ENCODE measurements at places on chromosomes 6 and 20.

DNA sequence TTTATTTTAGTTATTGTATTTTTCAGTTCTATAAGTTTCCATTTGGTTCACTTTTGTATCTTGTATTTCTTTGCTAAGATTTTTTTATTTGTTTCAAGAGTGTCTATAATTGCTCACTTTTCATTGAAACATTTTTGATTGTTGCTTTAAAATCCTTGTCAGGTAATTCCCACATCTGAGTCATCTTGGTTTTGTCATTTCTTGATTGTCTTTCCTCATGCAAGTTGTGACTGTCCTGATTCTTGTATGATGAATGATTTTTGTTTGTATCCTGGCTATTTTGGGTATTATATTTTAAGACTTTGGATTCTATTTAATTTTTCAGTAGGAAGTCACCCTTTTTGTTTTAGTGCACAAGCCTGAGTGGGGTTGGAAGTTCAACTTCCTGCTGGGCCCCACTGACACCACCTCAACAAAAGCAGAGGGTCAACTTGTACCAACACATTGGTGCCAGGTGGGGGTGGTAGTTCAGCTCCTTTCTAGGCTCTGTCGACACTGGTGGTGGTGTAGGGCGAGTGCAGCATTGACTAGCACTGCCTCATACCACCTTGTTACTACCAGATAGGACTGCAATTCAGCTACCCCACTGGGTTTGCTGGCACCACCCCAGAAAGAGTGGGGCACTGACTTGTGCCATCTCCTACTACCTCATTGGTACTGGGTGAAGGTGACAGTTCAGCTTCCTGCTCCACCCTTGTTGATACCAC lies 8.8 kb downstream of the RSPH3 start:
- no peak for DNase-seq

DNA sequence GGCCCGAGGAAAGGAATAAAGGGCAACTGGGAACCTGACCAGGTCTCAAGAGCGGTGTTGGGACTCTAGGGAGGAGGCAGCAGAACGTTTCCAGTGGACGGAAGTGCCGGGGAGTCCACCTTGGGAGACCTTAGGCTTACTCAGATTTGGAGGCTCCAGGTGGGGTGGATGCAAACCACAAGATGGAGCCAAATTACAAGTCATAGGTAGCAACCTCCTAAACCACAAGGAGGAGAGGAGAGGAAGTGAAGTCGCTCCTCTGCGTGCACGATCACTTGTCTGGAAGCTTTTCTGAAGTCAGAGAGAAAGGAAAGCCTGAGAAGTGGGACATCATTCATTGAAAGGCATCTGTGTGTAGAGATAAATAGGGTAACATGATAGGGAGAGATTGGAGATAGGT lies 9.3 kb downstream of the HLA-DOA start:
- DNase-seq: no peak

DNA sequence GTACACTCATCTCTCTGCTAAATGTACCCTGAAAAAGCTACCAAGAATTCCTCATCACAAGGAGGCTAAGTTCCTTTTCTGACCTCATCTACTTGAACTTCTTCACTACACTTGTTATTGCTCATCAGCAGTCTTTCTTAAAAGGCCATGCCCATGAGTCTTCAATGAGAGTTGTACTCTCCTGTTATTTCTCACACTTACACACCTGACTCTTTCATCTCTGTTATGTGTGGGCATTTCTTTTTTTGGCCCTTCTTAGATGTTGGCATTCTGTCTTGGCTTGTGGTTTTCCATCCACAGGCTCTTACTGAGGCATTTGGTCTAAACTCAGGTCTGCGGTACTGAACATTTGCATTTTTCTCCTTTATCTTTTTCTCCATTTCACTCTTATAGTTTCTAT lies 10.7 kb upstream of the SLC17A1 start:
- DNase-seq: no peak

DNA sequence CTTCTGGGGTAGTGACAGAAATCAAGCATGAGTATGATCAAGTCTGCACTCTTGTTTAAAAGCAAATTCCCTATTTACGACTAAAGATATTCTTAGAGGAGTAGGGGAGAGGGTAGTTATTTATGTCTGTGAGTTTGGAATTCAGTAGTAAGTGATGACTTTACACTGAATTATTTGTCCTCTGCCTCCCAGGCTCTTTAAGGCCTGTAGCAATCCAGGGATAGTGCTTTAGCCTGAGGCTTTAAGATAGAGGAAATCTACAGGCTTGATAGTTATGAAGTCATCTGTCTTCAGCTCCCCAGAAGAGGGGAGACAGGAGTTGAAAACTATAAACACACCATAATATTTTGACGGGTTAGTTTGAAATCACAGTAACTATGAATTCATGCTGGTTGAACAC lies 664.5 kb downstream of the EPM2A start:
- no peak for DNase-seq

DNA sequence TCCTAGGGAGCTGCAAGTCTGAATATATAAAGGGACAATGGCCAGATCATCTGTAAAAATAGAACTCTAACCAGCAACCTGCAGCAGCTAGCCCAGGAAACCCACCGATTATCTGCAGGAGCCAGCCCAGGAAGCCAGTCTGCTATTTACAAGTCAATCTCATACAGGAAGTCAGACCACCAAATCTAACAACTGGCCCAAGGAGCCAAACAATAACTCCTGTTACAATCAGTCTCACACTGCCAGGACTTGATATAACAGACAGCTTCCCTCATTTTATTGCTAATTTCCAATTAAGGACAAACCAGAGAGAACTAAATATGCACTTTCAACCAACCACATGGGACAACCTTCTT lies 14.4 kb upstream of the RIN2 start:
- no peak for DNase-seq

- DNase-seq: peak; percentile 54
Observed at GRCh38 chr6:41258196-41258493, 28.3 kb downstream of the TREM1 start.

- DNase-seq: no peak
Observed at GRCh38 chr20:32971703-32972161, 32.5 kb downstream of the SUN5 start.

GRCh38 chr6:63553208-63553607 lies 19.1 kb upstream of the LOC128125822 start:
- no peak for DNase-seq

DNA sequence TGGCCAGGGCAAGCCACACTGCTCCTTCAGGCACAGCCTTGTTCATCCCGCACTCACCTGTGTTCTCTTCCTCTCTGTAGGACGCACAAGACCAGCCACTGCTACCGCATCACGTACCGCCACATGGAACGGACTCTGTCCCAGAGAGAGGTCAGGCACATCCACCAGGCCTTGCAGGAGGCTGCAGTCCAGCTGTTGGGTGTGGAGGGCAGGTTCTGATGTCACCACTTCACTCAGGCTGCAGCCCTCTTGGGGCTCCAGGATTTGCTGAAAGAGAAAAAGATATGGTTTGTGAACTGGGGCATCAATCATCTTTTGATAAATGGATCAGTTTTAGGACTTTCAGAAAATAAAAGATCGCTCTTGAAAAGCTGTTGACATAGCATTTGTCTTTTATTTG lies 235.5 kb downstream of the NRN1 start:
- no peak for DNase-seq

DNA sequence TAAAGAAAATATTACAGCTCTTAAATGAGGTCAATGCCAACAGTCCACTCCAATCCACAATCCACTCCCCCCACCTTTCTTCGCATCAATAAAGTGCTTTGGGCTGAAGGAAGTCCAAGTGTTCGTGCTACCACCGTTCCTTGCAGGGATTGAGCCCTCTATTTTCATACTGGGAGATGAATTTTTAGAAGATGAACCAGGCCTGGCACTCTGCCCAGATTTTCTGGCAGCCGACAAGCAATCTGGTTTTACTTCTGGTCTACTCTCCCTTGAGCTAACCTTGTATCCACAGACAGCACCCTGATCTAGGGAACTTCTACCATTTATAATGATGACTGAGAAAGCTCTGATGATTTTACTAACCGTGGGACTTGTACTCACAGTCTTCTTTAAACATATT lies 72.3 kb downstream of the BTBD9 start:
- DNase-seq: peak; percentile 36

- no peak for DNase-seq
Observed at GRCh38 chr20:16615199-16615598, 42.0 kb upstream of the KIF16B start.

DNA sequence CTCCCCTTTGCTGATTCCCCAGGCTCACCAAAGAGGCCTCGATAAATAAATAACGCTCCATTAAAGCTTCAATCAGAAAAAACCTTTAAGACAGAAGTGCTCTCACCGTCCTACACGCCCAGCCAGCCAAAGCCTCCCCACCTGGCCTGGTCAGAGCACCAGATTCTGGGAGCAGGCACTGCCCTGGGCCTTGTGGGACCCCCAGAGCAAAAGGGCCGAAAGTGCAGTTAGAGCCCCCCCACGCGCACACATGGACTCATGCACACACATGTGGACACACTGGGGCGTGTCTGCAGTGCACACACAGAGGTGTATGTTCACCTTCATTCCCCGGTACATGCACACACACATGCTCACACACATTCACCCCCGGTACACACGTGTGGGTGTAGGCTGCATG lies 1.9 kb upstream of the NECAB3 start:
- no peak for DNase-seq

DNA sequence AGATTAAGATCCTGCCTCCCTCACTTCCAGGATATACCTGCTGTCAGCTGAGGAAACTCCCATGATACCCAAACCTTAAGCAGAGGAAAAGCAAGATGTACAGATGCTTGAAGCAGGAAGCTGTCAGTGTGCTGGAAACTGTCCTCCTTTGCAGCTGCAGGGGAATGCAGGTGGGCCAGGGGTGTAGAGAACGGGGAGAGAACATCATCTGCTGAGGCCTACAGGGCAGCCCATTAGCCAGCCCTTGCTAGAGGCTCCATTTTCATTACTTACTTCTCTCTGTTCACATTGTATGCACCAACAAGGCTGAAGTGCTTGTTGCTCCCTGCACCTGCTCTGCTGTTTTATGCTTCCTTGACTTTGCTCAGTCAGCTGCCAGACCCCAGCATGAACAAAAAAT lies 119.1 kb downstream of the PRND start:
- no peak for DNase-seq

DNA sequence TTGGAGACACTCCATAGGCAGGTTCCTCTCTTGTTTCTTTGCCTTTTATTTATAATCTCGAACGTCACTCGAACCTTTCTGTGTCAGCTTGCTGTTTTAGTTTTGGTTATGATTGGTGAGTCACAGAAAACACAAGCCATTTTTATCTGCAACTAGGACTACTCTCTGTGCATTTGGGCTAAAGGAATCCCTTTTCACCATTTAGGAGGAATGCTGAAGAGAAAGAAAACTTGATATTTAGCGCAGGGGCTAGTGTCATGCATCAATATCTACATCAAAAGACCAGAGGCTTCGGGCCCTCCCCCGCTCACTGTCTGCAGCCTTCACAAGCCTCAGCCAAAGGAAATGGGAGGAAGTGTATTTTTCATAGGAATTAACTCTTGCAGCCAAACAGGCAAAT lies 507.8 kb upstream of the CITED2 start:
- DNase-seq: no peak

DNA sequence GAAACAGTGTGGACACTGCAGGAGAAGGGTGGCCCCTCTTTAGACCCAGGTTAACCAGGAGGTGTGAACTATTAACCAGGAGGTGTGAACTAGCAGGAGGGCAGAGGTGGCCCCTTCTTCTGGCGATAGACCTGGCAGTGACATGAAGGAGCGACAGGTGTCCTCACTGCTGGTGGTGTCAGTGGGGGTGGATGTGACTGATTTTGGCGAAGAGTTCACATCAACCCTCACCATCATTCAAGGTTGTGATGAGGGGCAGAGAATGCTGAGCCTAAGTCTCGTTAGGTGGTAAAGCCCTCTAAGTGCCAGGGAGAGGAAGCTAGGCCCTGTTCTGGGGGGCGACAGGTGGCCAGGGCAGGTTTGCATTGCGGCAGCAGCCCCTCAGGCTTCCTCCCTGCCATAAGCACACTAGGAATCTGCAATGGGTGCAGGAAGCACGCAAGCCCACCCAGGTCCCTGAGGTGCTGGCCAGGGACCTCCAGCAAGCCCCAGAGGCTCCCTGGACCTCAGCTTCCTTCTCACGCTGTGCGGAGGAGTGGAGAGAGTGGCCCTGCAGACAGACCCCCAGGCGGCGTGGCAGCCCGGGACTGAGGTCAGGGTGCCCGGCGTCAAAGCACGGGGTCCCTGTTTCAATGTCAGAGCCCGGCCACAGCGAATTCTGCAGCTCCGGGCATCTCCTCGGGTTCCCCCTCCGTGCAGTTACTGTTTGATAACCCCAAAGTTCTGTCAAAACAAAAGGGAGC lies 13.7 kb downstream of the NPEPL1 start:
- DNase-seq: no peak

DNA sequence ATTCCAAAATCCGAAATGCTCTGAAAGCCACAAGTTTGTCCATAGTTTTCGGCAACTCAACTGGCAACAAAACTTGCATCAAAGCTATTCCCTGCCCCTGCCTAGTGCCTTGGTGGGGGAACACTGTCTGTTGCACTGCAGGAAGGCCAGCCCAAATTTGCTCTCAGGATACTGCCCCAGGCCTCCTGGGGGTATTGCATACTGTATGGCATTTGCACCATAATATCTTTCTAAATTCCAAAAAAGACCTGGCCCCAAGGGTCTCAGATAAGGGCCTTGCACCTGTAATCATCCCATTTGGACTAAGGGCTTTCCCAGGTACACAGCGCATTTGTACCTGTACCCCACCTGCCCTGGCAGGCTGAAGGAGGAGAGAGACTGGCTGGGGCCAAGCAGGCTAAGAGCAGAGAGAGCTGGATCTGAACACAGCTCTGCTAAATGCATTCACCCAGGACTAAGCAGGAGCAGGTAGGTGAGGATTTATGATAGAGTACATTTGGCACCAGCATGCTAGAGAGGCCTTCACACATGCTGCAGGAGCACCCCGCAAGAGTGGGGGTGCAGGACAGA lies 4.0 kb upstream of the GRM4 start:
- DNase-seq: no peak

DNA sequence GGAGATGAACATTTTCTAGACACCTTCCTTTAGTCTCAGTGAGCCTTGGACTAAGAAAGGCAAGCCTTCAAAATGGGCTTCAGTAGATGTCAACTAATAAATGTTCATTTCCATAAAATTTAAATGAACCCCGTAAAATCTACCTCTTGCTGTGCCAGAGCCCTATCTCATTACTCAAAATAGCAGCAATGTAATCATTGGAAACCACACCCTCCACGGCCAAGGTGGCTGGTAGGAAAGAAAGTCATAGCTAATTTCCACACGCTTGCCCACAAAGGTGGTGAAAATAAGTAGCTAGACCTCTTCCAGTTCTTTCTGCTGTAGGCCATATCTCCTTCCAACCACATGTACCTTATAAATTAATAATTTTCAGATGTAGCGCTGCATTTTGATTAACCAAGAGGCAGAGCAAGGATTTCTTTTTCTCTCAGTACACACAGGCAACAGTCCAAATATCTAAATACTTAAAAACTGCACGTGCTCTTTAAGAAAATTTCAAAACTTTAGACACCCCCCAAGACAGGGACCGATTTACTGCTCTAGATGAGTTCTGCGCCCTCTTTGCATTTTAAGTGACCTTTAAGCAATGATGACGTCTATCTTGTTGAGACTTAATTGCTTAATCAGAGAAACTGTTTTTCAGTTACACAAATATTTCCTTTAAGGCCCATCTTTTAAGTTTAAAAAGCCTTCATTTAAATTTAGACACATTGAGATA lies 290.8 kb downstream of the ZNF217 start:
- no peak for DNase-seq

GRCh38 chr6:4986999-4987398 lies 16.8 kb downstream of the RPP40 start:
- DNase-seq: no peak

GRCh38 chr6:30690403-30691207 lies at the start of gene NRM:
Gene NRM (minus strand): TSS chr6:30690984. CDS start chr6:30690974, 10 bp downstream.
- peak; percentile 83 for DNase-seq

All from NCI-H2081 (cell line).